Stimulated activated CD8-positive, alpha-beta memory T cell treated with anti-CD3 and anti-CD28 coated beads, Interleukin-7, amount 100 ng/mL, for 1 hour (primary cell): ENCODE measurements at places on chromosomes 6 and 20.

DNA sequence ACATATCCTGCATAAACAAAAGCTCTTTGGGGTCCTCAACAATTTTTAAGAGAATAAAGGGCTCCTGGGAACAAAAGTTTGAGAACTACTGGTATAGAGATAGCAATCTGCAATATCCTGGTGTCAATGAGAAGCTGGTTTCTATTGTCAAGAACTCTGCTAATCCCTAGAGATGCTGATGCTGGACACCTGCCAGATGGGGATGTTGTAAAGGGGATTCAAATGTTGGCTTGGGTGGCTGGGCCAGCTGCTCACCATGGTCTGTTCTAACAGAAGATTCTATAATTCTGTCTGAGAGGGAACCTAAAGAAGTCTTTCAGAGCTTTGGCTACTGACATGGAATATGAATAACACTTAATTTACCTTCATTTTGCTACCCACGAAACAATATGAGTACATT is 137.8 kb downstream of the BTBD9 start:
- no peak for DNase-seq

- DNase-seq = no peak
These were observed 102.8 kb downstream of the SYCP2 start for GRCh38 chr20:59830665-59831023.

- no peak for DNase-seq
These were observed 610 bp downstream of the PSORS1C1 start for GRCh38 chr6:31114970-31115849.

DNA sequence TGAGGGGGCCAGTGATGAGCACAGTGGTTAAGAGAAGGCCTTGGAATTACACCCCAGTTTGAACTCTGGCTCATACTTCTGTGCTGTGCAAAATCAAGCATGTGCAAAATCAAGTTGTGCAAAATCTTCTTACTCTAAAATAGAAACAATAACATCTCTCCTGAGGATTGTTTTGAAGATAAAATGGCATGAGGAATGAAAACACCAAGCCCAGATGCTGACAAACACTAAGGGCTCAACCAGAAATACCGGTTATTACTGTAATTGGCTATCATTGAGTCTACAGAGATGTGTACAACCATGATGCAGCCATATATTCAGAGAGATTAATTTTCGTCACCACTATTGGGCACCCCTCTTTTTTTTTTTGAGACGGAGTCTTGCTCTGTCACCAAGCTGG is 5.9 kb upstream of the BCAS1 start:
- DNase-seq = no peak

DNA sequence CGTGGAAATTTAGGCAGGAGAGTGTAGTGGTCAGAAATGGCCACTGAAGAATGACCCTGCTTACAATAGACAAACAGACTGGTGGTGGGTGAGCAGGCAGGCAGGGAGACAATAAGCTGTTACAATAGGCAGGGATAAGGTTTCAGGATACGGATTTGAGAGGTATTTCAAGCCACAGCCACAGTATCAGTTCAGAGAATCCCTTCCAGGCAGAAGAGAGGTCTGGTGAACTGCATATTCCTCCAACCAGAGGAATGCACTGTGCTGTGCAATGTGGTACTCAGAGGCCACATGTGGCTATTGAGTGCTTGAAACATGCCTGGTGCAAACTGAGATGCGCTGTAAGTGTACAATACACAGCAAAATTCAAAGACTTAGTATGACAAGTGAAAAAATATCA is 20.6 kb downstream of the RMND1 start:
- no peak for DNase-seq

GRCh38 chr6:47362857-47363461 is 53.3 kb upstream of the TNFRSF21 start:
- DNase-seq = no peak

DNA sequence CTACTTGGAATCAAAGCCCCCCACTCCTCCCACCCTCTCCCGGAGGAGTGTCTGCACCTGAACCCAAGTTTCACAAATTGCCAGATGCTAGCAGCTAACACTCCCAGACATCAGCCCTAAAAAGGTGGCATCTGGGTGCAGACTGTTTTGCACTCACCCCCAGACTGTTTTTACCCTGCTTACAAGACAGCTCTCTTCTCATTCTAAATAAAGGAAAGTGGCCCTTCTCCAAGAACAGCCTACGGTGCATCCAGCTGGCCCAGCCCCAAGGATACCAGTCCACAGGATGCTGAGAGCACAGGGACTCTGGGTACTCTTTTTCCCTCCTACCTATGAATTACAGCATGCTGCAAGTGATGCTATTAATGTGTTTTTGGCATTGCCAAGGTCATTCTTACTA is 842.0 kb upstream of the FLRT3 start:
- DNase-seq = no peak

GRCh38 chr20:60513141-60513540 is 554.9 kb downstream of the CDH26 start:
- DNase-seq = no peak

DNA sequence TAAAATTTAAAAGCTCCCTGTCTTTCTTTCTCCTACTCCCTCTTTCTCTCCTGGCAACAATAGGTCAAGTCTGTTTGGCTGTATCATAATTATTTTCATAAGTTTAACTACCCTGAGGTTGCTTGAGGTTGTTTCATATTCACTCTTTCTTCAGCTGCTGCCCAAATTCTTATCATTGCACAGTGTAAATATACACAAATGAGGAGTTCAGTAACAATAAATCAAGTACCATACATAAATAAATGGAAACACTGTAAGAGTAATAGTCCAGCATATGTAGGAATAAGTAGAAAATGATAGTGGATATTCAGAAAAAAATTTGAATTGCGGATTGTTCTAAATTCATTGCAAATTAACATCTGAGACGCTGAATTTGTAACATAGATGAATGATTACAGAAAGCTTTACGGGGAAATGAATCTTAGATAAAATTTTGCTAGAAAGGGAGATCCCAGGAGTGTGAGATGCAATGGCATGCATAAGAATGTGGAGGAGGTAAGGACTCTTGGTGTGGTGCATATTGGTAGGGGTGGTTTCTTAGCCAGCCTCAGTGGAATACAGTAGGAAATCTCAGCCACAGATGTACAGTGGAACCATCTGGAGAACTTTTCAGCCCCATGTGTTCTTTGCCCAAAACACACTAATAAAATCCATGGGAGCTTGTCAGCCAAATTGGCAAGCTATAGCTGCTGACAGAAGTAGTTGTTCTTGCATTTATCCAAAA is 480.7 kb downstream of the HTR1B start:
- no peak for DNase-seq

- DNase-seq = no peak
These were observed 206.4 kb upstream of the HDDC2 start for GRCh38 chr6:125507987-125508655.

GRCh38 chr20:38853759-38854158 is 48.3 kb downstream of the PPP1R16B start:
- no peak for DNase-seq

DNA sequence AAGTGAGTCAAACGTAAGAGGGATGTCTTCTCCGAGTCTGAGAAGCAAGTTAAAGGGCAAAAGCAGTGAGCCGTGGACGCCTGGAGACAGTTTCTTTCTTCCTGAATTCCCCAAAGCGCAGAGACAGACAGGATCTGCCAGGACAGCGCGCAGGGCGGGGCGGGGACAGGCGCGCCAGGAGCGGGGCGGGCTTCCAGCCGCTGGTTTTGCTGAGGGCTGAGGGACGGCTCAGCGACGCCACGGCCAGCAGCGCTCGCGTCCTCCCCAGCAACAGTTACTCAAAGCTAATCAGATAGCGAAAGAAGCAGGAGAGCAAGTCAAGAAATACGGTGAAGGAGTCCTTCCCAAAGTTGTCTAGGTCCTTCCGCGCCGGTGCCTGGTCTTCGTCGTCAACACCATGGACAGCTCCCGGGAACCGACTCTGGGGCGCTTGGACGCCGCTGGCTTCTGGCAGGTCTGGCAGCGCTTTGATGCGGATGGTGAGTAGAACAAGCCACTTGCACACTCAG is at the start of gene SCGN:
TSS of gene SCGN (plus strand) at position 209 of the 509 bp plus-strand sequence. CDS start at position 398, 189 bp downstream.
- no peak for DNase-seq

DNA sequence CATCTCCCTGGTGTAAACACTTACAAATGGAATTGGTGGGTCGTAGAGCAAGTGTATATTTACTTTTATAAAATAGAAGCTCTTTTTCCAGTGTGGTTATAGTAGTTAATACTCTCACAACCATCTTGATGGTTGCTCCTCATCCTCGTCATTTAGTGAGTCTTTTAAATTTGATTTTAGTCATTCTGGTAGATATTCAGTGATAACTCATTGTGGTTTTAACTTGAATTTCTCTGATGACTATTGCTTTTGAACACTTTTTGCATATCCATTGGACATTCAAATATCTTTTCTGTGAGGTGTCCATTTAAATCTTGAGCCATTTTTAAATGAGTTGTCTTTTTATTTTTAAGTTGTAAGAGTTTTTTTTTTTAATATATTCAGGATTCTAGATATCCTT is 189.2 kb upstream of the PHACTR1 start:
- DNase-seq = no peak

DNA sequence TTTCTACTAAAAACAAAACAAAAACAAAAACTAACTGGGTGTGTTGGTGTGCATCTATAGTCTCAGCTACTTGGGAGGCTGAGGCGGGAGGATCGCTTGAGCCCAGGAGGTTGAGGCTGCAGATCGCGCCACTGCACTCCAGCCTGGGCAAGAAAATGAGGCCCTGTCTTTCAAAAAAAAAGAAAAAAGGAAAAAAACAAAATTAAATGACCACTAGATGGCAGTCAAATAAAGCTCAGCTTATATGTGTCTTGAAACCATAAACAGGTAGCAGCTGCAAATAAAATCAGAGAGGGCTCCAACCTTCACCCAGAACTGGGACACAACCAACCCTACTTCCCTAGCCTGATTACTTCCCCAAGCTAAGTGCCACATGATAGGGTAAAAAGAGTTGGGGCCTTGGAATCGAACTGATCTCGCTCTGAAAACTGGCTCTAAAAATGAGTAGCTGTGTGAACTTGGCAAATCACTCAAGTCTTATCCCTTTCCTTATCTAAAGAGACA is 67.1 kb upstream of the ADGRF4 start:
- DNase-seq = no peak

GRCh38 chr6:29992807-29993206 is 50.5 kb downstream of the HLA-A start:
- DNase-seq = no peak

DNA sequence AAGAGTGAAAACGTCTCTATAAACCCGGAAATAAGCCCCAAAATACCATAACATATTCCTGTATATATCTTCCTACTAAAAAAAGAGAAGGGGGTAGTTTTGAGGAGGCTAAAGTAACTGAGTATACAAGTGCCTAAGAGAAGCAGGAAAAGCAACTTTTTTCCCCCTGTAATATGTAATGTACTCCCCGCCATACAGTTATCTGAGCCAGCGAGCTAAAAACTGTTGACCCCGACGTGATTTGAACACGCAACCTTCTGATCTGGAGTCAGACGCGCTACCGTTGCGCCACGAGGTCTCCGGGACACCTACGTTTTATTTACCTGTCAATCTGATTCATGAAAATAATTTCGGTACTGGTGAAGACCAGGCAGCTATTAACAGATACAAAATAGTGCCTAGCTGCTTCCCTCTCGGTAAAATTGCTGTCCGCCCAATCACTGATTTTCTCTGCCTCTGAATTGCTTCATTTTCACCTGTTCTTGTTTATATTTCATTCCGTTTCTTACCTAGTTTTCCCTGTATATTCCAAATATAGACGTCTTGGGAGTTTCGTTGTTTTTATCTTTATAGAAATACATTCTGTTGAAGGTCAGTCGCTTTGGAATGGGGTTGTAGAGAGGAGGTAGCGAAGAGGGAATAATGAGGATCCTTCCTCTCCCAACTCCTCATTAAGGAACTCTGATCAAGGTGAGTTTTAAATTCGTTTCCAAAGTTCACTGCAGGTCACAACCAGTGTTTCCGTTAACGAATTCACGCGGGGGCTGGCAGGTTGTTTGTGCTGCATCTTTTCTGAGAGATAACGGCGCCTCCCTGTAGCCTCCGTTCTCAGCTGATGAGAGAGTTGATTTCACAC is 33.6 kb upstream of the BTN3A2 start:
- no peak for DNase-seq

DNA sequence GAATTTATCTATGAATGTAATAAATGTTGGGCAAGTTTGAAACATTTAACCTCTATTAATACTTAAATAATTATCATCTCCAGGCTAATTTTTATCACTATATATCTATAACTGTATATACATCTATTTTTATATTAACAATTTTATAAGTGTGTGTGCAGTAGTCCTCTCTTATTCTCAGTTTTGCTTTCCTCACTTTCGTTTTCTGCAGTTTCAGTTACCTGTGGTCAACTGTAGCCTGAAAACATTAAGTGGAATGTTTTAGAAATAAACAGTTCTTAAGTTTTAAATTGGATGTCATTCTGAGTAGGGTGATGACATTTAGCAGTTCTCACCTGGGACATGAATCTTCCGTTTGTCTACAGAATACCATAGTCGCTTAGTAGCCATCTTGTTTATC is 379.4 kb upstream of the MAN1A1 start:
- no peak for DNase-seq

GRCh38 chr6:37530297-37530696 is 30.6 kb upstream of the CCDC167 start:
- DNase-seq = no peak

- no peak for DNase-seq
These were observed 10.6 kb downstream of the TAAR1 start for GRCh38 chr6:132648356-132648755.
